ENCODE measurements at places on chromosomes 1 and 21.

DNA sequence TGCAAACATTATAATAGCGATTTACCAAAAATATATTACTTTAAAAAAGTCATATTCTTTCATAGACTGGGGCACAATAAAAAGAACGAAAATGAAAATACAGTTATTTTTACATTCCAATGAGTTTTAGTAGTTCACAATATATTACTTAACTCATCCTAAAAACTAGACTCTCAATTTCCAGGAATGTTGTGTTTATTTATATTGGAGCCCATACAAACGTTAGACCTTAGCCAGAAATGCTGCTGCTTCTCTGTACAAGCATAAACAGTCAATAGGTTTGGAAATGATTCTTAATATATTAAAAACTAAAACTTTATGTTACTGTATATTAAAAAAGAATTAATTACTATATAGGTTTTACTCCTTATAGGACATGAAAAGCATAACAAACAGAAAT is 302.3 kb downstream of the BRINP3 start:
- DNase-seq, result no peak

GRCh38 chr1:31243501-31244286 is 4.0 kb upstream of the NKAIN1 start:
- DNase-seq, result no peak

- DNase-seq, result no peak
Measured at GRCh38 chr1:152759453-152760173, 1.8 kb downstream of the KPRP start.

GRCh38 chr1:196960854-196961253 is 16.5 kb upstream of the CFHR5 start:
- no peak for DNase-seq

GRCh38 chr1:18111605-18112297 is 4.2 kb downstream of the IGSF21 start:
- DNase-seq, result no peak

DNA sequence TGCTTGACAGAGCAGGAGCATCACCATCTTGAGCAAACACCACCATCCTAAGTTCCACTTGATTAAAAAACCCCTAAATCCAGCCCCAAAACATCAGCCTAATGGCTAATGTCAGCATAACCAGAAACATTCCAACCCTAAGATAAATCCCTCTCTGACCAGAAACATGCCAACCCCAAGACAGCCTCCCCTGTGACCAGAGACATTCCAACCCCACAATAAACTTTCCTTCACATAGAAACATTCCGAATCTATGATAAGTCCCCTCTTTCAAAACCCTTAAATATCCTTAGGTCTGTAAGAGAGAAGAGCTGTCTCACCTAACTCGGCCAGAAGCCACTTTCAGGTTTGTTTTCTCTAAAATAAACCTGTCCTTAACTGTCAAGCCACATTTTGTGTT is 17.4 kb upstream of the SLC2A5 start:
- DNase-seq, result no peak

DNA sequence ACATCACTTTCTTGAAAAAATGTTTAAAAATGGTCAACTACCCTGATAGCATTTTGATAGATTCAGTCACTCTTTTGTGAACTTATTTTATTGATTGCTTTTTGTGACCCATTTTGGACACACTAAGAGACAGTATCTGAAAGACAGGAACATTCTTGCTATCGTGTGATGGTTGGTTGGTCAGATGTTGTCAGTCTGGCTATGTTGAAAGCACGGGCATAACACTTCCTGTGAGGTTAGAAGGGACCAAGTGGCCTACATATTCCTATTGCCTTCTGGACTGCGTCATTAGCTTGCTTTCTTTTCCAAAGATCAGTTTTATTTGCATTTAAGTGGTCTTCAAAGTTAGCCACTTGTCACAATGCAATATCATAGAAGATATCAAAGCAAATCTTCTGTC is 1.4 kb downstream of the OR2T6 start:
- no peak for DNase-seq

GRCh38 chr1:226233806-226234205 is 10.3 kb downstream of the MIXL1 start:
- DNase-seq, result no peak

DNA sequence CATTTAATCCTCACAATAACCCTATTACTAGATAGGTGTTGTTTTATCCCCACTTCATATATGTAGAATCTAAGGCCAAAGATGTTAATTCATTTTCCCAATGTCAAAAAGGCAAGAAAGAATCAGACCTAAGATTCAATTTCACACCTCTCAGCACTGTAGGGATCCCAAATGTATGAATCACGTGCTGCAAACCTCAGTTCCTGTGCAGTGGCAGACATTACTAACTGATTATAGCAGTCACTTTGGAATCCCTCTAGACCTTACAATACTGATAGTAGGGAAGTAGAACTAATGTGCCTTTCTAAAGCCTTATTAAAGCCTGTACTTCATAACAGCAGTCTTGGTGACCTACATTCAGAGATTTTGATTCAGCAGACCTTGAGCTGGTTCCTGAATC is 2.3 kb downstream of the C1orf87 start:
- no peak for DNase-seq

DNA sequence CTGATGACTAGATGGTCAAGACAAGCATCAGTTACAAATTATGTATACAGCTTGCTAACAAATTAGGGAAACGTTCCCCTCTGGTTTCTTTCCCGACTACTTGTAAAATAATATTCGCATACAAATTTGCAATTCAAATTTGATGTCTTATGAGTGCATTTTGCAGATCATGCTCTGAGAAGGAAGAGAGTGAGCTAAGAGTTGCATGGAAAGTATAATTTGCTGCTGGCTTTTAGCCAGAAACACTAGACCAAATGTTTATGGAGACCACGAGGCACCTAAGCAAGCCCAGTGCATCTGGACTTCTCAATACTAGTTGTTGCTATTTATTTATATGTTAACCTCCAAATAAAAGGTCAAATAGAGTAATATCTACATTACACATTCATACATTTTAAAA is 216.0 kb downstream of the SMYD3 start:
- DNase-seq, result no peak

DNA sequence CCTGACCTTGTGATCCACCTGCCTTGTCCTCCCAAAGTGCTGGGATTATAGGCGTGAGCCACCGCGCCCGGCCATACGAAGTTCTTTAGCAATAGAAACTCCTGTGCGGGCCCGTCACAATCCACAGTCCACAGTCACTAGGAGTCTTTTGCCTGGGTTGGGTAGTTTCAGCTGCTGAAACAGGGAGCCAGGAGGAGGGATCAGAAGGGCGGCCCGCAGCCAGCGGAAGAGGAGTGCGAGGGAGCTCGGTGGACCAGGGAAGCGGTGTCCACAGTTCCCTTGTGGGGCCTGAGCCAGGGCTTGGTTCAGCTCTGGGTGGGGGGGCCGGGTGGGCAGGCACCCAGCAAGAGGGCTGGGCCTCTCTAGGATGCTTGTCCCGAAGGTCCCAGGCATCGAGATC is 17.9 kb upstream of the HSPG2 start:
- no peak for DNase-seq

DNA sequence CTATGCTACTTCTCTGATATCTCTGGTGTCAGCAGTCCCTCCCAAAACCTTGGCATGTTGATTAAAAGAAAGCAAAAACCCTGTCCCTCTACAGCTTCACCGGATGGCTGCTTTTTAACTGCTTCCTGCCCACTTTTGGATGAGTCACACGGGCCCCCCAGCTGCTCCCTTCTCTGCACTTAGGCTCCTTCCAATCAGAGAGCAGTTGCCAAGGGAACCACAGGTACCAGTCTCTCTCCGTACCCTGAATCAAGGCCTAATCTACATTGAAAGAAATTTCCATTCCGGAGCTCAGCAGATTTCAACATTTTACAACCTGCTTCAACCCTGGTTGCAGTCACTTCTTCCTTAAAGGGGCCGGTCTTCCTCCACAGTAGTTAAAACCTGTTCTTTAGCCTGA is 70.6 kb upstream of the GJB5 start:
- no peak for DNase-seq

GRCh38 chr1:181737056-181737455 is 253.7 kb downstream of the CACNA1E start:
- no peak for DNase-seq

- no peak for DNase-seq
Measured at GRCh38 chr1:59156526-59157199, 140.2 kb upstream of the FGGY start.

- DNase-seq, result no peak
Measured at GRCh38 chr1:151790940-151791651, 796 bp upstream of the TDRKH start.

- DNase-seq, result no peak
Measured at GRCh38 chr1:12276225-12276624, 46.4 kb downstream of the VPS13D start.

DNA sequence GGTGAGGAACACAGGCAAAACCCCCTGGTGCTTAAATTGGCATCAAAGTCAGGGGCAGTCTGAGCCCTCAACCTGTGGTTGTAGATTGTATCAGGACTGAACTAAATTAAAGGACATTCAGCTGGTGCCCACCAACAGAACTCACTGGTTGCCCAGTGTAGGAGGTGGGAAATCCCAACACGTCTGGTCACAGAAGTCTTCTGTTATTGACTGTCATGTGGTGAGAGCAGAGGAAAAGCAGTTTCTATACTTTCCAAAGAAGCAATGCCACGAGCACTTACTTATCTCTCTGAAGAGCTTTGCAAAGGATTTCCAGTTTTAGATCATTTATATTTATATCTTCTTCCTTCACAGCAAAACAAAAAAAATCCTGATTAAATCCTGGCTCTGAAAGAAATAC is 15.0 kb upstream of the ACTA1 start:
- no peak for DNase-seq

GRCh38 chr1:203473781-203474305 is 1.8 kb upstream of the PRELP start:
- no peak for DNase-seq

GRCh38 chr1:180973369-180973768 is 49.3 kb downstream of the STX6 start:
- no peak for DNase-seq

GRCh38 chr1:52182874-52183400 is 41.0 kb downstream of the ZFYVE9 start:
- DNase-seq, result no peak

GRCh38 chr1:169877800-169878491 is 15.8 kb downstream of the SCYL3 start:
- DNase-seq, result no peak

- DNase-seq, result no peak
Measured at GRCh38 chr1:6474815-6475282, 8.9 kb upstream of the TNFRSF25 start.

GRCh38 chr1:205247130-205247921 is 19.6 kb downstream of the TMCC2 start:
- no peak for DNase-seq

DNA sequence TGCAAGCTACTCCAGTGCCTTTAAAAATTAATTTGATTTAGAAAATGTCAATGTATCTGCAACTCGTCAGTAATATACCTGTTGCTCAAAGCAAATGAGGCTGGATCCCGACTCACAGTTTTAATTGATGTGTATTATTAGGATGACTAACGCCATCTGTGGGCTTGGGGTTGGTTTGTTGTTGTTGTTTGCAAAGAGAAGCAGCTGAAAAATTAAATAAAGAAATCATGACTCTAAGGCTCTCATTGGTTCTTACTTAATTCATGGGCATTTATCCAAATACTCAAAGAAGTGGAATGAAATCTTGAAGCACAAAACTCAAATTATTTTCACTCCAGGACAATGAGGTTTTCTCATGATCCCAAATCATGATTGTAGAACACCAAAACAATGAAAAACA is 46.4 kb downstream of the SEC16B start:
- DNase-seq, result no peak

DNA sequence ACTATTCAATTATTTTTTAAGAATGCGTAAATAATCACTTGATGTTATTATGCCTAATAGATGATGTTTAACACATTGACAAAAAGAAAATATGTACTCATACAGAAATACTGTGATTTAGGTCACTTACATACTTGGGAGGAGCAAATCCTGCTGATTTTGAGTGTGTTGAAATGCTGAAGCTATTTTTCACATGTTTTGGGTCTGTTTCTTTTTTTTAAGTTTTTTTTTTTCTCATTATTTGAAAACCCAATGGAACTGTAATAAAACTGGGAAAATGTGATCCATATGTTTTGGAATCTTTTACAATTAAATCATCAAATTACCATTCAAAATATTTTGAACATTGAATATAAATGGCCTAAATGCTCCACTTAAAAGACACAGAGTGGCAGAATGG is 366.2 kb upstream of the ADAMTS5 start:
- no peak for DNase-seq

DNA sequence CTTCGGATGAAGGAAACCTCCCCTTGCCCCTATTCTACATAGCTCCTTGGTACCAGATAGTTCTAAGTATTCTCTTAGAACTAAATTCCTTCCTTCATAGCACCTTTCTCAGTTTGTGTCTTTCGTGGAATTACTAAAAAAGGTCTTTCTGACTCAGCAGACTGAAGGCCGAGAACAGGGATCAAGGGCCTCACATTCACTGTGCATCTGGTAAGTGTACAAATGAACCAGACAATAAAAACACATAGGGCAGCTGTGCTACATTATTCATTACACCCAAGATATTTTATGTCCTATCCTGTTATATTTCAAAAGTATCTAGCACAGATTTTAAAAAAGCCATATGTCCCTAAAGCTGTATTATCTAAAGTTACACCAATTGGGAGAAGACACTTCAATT is 62.9 kb upstream of the HP1BP3 start:
- no peak for DNase-seq

DNA sequence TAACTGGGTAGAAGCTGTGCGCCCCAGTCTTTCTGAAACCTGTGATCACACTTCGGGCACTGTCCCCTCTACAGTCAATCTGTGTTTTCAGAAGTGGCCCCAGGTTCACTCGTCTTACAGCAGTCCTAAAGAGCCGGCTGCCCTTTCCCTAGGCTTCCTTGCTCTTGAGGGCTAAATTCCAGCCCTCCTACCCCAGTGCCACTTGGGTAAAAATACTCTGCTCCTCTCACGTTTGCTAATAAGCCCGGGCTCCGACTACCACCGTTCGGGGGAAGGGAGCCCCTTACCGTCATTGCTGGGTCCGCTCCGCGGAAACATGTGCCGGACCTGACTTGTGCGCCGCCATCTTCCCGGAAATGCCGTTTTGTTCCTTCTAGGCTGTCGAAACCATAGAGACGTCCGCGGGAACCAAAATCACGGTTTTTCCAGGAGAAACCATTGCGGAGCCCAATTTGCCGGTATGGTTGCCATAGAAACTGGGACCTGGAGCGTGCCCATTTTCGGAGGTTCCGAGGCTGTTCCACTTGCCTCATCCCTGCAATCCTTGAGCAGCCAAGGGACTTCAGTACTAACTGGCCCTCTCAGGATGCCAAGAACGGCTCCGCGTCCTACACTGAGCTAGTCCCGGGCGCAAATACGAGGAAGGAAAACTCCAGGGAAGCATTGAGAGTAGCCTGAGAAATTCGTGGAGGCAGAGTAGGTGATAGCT is at the start of gene GPATCH4:
Gene GPATCH4, minus strand, starts transcription at position 358 of the 709 bp plus-strand sequence.
- peak; percentile 61 for DNase-seq

GRCh38 chr1:94970783-94971182 is 43.9 kb upstream of the CNN3 start:
- DNase-seq, result no peak

DNA sequence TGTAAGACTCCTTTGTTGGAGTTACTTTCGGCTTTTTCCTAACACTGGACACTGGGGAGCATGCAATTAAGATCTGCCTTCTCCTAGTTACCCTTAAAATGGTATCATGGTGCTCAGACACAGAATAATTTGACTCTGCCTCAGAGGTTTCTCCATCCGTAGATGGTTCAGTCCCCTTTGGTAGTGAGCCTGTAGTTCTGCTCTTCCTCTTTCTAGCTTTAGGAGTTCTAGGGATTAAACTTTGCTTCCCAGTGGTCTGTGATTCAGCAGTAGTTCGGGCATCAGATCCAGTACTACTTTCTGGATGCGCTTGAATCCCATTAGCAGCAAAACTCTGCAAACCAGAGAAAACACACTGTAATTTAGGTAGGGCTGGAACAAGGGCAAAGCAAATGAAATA is 1.5 kb downstream of the DNTTIP2 start:
- DNase-seq, result no peak
